ENCODE measurements at places on chromosomes 4 and X.
A peak's percentile ranks its signal among the peaks of the same experiment; 100 is the strongest.

GRCh38 chr4:174349156-174349555, 65.4 kb downstream of the CEP44 start:
- DNase-seq = no peak

- DNase-seq = no peak
These were observed 127.0 kb downstream of the PDS5A start for GRCh38 chr4:39850727-39851126.

GRCh38 chr4:152202415-152202814, 333.5 kb downstream of the FBXW7 start:
- no peak for DNase-seq

- no peak for DNase-seq
These were observed 1.1 kb upstream of the SLC10A7 start for GRCh38 chr4:146522869-146523205.

GRCh38 chr4:5790546-5790857, 79.5 kb downstream of the EVC start:
- DNase-seq = no peak

- DNase-seq = peak; percentile 59
These were observed at the start of gene HPGD for GRCh38 chr4:174522183-174523024. HPGD (minus strand) TSS chr4:174522488; CDS start chr4:174522451, 37 bp downstream.

Data from Caki2 (cell line).